ENCODE measurements at places on chromosomes 5 and 9.

DNA sequence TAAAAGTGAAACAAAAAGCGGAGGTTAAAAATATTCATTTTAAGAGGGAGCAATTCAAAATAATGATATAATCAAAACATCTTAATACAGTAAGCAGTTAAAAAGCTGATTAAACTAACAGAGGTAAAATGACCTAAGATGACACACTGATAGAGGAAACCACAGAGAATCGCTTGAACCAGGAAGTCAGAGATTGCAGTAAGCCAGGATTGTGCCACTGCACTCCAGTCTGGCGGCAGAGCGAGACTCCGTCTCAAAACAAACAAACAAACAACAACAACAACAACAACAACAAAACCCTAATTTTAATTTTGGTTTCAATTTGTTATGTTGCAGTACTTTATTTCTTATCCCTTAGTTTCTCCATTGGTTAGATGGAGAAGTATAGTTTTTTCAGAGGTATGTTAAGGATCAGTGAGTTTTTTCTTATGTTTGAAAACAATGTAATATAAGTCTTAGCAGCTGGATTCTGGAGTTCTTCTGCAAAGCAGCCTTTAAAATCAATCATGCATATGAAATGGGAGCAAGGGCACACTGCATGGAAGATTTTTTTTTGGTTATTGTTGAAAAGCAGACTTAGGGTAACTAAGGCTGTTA is 58.5 kb downstream of the MLANA start:
- no peak for DNase-seq

- DNase-seq, result no peak
Observed at GRCh38 chr9:84484172-84484571, 143.6 kb upstream of the SLC28A3 start.

DNA sequence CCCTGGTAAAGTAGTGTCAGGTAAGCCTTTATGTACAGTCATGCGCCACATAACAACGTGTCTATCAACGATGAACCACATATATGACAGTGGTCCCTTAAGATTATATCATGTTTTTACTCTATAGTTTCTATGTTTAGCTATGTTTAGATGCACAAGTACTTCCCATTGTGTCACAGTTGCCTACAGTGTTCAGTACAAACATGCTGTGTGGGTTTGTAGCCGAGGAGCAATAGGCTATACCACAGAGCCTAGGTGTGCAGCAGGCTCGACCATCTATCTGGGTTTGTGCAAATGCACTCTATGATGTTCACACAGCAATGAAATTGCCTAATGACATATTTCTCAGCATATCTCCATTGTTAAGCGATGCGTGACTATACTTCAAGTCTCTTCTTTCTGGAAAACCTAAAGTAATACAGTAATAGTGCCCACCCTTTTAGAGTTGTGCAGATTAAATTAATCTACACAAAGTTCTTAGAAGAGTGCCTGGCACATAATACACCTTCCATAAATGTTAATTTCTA is 295.9 kb downstream of the ARHGAP26 start:
- DNase-seq, result no peak

DNA sequence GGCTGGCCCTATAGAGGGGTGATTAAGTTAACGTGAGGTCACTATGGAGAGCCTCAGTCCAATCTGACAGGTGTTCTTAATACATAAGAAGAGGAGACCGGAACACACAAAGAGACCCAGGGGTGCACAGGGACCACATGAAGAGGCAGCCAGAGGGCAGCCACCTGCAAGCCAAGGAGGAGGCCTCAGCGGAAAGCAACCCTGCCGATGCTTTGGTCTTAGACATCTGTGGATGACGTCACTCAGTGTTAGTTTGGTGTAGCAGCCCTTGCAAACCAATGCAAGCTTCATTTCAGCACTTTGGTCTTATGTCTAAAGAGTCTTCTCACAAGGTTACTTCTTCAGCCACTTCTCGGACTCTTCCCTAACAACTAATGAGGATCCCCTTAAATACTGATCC is 47.6 kb upstream of the GRHPR start:
- DNase-seq, result no peak

GRCh38 chr5:139335811-139336210 is 5.8 kb upstream of the PAIP2 start:
- no peak for DNase-seq

- peak; percentile 85 for DNase-seq
Observed at GRCh38 chr9:110919609-110920008, 118.7 kb downstream of the LPAR1 start.

All from muscle of back (tissue), 13 donors.